Stimulated activated CD8-positive, alpha-beta memory T cell treated with anti-CD3 and anti-CD28 coated beads, Interleukin-7, amount 100 ng/mL, for 24 hours (primary cell): ENCODE measurements at places on chromosomes 7 and 10.

GRCh38 chr10:32979041-32979440 is 21.0 kb upstream of the ITGB1 start:
- no peak for DNase-seq

DNA sequence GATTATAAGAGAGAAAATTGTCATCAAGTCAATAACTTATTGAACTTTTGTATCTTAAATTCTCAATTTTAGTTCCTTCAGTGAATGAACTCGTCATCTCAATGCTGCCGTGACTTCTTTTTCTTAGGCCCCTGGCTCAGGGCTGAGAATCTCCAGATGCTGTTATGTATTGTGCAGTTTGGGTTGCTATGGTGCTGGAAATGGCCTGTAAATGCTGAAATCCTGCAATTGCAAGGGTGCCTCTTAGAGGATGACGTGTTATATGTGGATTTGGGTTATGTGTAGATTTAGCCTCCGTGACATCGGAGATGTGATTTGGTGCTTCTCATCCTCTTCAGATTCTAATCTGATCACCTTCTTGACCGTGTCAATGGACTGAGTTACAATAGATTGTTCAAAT is 55.7 kb upstream of the ZRANB1 start:
- no peak for DNase-seq

- no peak for DNase-seq
Measured at GRCh38 chr7:36971515-36972139, 247.3 kb upstream of the AOAH start.

DNA sequence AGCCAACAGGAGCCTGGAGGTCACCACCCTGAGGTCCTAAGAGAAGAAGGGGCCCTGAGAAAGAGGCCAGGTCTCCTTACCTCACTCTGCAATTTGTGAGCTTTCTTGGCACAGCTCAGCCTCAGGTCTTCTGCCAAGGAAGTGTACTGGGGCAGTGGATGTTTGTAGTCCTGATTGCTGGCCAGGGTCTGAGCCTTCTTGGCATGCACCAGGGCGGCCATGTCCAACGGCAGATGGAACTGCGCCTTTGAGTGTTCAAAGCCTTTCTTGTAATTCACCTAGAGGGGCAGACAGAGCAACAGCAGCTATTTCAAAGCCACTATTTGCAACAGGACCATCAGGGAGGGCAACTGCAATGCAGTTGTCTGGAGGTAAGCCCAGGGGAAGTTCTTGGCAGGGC is 51.7 kb downstream of the NRAP start:
- no peak for DNase-seq
